NB4 (cell line): ENCODE measurements at places on chromosomes 7 and 10.
A peak's percentile ranks its signal among the peaks of the same experiment; 100 is the strongest.

DNA sequence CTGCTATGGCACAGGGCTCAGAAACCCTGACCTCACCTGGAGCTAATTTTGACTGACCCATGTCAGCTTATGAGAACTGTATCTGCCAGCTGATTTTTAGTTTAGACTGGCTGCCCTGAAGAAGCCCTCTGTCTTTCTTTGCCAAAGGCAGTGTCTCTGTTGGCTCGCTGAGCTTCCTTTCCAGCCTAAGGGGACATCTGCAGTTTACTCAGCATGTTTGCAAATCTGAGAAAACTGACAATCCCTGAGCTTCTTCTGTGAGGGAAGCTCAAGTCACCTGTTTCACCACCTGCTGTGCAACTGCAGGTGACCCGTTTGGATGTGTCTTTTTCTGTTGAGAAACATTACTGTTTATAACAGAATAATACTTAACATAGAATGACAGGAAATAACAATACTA is 46.0 kb downstream of the PRKAR2B start:
- no peak for DNase-seq

GRCh38 chr7:81884817-81885216 is 115.0 kb upstream of the HGF start:
- DNase-seq = peak; percentile 22

DNA sequence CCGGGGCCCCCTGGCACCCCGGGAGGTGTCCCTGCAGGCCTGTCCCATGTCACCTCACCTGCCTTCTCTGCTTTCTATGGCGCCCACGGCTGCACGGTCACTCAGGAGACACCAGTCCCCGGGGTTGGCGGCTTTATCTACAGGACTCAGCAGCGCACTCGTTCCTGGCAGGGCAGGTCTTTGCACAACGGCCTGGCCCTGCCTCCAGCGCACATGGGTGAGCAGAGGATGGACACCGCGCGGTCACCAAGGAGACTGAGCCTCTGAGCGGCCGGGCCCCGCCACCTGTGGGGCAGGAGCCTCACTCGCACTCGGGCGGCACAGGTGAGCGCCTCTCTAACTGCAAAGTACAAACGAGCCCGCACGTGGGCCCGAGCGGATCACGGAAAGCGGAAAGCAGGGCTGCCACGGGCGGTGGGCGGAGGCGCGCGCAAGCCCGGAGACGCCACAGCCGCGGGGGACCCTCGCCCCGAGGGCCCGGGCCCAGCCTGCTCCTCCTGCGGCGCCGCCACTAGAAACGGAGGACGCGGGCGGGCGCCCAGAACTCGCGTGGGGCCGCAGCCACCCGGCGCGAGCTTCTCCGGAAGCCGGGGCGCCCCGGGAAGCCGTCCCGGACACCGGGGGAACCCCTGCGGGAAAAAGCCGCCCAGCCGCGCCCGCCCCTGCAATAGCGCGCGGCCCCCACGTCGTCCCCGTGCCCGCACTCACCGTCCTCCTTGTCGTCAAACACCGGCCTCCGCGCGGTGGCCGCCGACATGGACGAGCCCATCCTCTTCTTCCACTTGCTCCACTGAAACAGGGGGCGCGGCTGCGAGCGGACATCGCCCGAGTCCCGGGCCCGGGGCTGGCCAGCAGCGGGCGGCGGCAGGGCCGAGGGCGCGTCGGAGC is 642 bp downstream of the STK32C start:
- no peak for DNase-seq

DNA sequence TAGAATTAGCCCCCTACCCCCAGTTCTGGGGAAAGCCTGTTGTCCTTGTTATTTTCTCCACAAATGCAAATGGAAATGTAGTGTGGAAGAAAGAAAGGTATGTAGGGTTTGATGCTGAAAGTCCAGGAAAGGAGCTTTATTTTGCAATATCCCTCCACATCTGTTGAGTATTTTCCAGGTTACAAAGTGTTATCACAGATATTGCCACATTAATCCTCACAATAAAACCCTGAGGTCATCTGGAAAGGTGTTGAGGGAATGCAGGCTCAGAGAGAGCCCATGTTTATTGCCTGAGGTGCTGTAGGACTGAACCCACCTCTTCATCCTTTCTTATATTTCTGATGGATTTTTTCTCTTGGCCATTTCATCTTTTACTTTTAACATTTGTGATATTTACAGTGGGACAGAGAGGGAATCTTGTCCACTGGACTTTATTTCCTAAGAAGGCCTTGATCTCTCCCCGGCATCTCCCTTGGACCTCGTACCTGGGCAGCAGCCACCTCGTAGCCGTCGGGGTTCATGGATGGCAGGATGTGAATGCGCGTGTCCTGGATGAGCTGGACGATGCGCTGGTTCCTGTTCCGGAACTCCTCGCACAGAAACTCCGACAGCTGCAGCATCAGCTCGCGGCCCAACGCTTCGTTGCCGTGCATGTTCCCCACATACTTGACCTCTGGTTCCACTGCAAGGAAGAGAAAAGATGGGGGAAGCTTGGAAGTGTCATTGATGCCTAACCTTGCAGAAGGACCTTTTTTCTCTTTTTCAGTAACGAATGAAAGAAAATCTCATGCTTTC is 6.0 kb downstream of the CPN1 start:
- DNase-seq = no peak

- peak; percentile 37 for DNase-seq
These were observed 74.7 kb downstream of the CACNB2 start for GRCh38 chr10:18214691-18215563.

DNA sequence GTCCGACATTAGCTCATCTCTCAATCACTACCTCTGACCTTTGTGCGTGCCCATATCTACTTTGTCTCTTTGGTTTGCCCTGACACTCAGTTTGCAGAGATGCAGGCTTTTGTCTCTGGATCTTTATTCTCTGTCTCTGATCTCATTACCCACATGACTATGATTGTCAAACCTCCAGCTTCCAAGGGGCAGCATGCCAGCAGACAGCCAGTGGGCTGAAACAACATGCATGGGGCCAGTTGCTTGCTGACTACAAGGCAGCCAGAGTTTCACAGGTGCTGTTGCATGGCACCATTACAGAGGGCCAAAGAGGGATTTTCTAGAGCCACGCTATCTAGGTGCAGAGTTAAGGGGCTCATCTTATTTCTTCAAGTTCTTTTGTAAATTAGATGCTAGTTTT is 146.2 kb downstream of the SPAG6 start:
- no peak for DNase-seq

DNA sequence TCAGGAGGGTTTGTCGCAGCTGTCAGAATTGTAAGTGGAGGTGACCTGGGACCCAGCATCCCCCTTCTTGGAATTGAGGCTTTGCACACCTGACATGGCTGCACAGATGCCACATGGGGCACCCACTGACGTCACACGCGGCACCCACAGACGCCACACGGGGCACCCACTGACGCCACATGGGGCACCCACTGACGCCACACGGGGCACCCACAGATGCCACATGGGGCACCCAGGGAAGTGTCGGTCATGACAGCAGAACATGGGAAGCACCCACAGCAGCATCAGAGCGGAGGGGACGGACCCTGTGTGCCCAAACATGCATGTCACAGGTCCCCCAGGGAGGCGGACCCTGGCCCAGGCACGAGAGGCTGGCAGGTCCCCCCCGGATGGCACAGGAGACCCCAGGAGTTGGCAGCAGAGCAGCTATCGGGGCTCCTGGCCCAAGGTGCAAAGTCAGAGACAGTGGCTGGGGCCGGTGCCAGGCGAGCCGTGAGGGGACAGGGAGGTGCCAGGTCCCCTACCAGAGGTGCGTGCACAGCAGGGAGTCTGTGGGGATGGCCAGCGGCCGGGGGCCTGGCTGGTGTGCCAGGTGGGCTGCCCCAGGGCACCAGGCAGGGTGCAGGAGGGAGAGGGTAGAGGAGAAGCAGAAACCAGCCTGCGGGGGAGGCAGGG is 21.1 kb downstream of the KNDC1 start:
- no peak for DNase-seq

DNA sequence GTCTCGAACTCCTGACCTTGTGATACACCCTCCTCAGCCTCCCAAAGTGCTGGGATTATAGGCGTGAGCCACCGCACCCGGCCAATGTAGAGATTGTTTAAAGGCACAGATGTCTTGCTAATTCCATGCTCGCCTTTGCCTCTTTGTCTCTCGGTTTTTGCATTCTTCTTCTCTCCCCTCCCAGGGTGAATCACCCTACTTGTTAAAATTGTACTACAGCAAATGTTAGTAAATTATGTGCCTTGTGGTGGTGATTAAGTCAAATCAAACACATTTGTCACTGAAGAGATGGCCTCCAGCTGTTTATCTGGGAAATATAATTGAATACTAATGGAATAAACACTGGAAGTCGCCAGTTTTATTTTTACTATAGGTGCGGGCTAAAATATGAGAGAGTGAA is 384.4 kb upstream of the AUTS2 start:
- no peak for DNase-seq

- no peak for DNase-seq
These were observed 42.4 kb downstream of the STARD3NL start for GRCh38 chr7:38220452-38220851.

DNA sequence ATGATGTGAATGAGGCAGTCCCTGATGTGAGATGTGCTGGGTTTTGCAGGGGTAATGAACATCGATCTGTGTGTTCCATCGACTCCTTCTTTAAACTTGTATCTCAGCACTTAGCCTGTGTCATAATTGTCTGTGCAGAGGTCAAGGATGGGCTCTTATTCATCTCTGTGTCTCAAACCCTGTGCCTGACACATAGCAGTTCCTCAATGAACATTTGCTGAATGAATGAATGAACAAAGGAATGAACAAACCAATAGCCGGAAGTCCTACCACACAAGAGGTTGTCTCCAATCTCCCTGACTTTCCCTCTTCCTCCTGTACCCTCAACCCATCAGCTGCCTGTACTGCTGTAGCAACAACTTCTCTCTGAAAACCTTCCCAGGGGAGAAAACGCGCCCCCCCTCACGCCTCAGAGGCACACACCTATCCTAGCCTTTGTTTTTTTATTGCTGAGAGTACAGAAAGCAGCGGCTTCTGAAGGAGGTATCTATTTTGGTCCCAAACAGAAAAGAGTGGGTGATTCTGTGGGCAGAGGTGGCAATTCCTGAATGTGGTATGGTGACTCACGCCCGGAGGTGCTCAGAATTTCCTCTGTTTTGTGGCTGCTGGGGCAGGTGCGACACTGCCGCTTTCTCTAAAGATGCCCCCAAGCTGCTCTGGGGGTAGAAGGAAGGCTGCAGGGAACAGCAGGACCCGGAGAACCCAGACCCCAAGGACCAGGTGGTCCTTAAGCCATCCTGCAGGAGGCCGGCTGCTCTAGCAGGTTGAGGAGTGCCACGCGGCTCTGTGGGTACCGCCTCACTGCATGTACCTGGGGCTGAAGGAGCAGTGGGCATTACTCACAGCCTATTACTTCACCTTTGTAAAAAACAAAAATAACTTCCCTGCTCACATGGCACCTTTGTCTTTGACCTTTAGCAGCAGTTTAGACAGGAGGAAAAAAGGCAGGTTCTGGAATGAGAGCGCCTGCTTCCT is 9.6 kb downstream of the IL2RA start:
- no peak for DNase-seq

GRCh38 chr10:52437205-52437646 is 123.1 kb downstream of the DKK1 start:
- no peak for DNase-seq

DNA sequence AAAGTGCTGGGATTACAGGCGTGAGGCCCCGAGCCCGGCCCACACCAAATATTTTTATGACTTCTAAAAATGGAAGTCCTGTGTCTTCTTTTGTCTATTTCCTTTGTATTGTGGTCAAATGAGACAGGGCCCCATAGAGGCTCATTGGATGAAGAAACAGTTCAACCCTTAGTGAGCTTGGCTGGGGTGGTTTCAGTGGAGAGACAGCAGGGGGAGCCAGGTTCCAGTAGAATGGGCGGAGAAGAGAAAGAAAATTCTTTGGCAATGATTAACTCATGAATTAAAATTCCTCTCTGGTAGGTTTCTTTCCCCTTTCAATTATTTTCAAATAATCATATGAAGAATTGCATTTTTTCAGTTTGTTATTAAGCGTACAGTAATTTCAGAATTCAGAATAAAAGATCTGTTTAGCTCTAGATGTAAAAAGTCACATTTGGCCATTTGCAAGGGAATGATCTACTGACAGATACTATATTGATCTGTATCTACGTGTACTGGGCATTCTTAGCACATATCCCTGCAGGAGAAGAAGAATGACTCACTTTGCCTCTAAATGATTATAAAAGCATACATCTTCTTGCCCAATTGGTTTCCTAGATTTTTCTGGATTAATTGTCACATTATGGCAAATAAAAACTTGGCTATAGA is 43.2 kb downstream of the PNLIPRP3 start:
- DNase-seq = peak; percentile 41

DNA sequence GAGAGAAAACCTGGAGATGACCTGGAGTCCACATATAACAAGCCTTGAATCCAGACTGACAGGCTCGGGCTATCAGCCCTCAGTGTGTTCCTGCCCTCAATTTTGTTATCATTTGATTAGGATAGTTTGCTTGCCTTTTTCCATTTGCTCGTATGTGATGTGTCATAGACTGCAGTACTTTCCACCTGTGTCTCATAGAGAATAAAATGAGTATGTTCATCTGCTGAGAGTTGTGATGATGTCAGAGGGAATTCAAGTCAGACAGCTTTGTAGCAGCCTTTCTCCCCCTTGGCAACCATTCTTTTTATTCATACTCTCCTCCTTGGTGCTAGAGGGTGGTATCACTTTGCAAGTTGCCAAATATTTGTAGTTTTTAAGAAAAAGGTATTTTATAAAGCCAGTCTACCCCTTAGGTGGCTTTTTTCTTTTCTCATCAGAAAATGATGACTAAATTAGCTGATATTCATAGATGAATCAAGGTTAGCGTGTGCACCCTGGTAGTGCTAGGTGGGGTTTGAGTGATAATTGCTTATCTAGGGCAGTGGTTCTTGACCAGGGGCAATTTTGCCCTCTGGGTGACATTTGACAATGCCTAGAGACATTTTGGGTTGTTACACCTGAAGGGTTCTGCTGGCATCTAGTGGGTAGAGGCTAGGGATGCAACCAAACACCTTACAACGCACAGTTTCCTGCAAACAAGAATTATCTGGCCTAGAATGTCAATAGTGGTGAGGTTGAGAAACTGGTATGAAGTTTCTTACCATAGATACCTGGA is 5.4 kb downstream of the SGPL1 start:
- DNase-seq = peak; percentile 11

DNA sequence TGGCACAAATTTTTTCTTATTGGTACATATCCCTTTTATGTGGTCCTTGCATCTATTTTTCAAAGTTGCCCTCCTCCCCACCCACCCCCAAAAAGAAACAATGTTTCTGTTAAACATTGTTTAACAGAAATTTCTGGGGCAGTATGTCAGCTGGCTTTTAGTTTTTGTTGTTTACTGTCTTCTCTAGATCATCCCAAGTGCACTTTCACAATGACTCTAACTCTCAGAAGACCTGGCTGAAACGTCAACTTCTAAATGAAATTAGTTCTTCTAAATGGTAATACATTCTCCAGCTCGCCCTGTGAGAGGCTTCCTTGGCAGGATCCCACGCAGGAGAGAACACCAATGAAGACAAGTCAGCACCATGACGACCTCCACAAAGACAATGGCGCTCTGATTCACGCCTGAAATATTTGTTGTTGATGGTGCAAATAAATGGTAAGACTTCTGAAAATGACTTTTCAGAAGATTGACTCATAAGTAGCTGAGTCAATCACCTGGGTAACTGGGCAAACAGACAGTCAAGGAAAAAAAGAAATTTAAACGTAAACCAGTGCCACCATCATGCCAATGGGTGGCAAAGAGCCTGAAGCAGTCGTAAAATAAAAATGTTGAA is 293.7 kb downstream of the FZD1 start:
- DNase-seq = no peak

GRCh38 chr10:46068905-46069304 is 22.8 kb upstream of the MSMB start:
- DNase-seq = no peak

GRCh38 chr7:47738563-47739166 is 156.8 kb upstream of the TNS3 start:
- DNase-seq = no peak

- DNase-seq = no peak
These were observed 83.5 kb upstream of the FZD1 start for GRCh38 chr7:91180746-91181145.
